ENCODE measurements at places on chromosomes 3 and 15.

DNA sequence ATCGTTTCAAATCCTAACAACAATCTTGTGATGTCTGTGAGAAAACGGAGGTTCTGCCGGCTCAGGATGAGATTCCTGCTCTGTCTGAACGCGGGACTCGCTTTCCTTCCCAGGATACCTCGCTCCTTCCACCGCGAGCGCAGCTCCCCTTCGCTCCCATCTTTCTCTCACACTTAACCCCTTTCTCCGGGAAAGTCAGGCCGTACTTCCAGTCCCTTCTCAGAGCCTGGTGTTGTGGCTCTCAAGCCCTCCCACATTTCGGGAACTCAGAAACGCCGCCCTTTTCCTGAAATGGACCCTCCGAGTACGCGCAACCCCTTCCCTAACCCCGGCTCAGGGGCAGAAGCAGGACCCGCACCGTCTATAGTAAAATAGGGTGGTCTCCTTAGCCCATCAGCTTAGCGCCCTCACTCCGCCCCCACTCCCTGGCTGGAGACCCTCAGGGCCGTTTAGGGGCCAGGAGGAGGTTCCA is 378 bp upstream of the FEM1B start:
- DNase-seq = peak; percentile 47

- DNase-seq = peak; percentile 14
These were observed 1.2 kb upstream of the ITIH4 start for GRCh38 chr3:52831500-52832301.

DNA sequence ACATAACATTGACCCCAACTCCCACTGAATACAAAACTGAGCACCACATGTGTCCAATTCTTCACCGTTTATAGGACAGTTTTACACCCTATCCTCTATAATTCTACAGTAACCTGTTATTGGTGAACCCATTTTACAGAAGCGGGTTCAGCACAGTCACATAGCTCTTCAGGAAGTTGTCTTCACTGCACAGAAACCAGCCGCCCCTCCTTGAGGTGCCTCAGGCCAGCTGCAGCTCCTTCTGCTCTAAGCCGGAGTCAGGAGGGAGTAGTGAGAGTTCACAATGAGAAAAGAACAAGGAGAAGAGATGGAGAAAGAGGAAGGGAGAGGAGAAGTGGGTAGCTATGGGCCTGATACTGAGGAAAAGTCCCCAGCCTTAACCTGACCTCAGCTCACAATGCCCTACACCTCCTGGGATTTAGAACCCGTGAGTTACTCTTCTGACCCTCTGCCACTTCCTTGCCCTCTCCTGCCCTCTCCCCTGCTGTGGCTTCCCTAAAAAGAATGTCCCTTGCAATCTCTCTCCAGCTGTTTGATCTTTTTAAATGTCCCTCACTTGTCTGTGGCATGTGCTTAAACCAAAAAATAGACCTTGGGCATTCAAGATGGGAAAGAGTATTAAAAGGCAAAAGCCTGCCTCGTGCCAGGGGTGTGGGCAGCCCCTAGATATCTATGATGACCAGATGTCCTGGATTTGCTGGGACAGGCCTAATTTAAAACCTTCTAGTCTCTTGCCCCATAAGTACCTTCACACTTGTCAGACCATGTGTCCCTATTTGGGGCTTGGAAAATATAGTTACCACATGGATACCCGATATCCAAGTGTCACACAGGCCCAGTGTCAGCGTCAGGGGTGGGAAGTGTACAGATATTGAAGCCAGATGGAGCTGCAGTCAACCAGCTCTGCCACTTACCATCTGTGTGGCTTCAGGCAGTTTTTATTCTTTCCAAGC is 71.3 kb upstream of the HES1 start:
- DNase-seq = no peak

DNA sequence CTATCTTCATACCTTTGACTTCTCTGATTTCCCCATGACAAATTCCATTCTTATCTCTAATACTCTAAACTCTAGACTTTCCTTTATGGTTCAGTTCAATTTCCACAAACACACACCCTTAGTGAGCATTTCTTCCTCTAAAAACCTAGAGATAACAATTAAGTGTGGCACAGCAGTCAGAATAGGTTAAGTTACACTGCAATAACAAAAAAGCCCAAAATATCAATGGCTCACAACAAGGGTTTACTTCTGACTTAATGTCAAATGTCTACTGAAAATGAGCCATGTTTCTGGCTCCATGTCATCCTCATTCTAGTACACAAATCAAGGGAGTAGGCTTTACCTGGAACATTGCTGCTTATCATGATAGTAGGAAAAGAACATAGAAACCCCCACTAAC is 123.8 kb downstream of the TAFA4 start:
- DNase-seq = no peak

- no peak for DNase-seq
These were observed 252.7 kb downstream of the EPHA3 start for GRCh38 chr3:89360156-89360555.

DNA sequence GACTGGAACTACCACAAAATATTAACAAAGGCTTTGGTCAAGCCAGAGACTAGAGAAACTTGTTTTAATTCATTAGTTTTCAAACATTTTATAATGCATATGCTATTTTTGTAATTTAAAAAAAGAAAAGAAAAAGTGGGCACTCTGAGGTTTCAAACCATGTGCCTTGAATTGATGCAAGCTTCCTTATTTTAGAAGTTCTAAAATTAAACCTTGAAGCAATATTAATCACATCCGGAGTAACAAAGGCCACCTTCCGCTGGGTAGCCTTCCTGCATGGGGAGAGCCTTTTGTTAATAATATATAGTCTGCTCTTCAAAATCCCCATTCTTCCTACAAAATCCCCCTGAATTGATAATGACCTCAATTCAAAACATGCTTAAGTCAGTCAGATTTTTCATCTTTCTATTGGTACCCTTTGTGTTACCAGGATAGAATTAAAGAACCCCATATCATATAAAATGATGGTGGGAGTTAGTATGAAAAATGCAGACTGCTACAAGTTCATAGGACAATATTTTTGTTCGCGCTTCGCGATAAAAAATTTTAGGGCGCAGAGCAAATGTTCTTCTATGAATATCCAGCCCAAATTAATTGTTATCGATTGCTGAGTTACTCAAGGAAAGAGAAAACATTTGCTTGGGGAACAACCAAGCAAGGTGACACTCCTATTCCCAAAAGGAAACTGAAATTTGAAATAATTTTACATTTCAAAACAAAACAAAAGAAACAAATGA is 30.6 kb downstream of the LDHAL6B start:
- no peak for DNase-seq

- no peak for DNase-seq
These were observed 187.1 kb upstream of the THBS1 start for GRCh38 chr15:39393575-39394335.

GRCh38 chr3:173548261-173548660 is 150.7 kb downstream of the NLGN1 start:
- no peak for DNase-seq

- no peak for DNase-seq
These were observed 51.4 kb upstream of the GK5 start for GRCh38 chr3:142276781-142277180.

DNA sequence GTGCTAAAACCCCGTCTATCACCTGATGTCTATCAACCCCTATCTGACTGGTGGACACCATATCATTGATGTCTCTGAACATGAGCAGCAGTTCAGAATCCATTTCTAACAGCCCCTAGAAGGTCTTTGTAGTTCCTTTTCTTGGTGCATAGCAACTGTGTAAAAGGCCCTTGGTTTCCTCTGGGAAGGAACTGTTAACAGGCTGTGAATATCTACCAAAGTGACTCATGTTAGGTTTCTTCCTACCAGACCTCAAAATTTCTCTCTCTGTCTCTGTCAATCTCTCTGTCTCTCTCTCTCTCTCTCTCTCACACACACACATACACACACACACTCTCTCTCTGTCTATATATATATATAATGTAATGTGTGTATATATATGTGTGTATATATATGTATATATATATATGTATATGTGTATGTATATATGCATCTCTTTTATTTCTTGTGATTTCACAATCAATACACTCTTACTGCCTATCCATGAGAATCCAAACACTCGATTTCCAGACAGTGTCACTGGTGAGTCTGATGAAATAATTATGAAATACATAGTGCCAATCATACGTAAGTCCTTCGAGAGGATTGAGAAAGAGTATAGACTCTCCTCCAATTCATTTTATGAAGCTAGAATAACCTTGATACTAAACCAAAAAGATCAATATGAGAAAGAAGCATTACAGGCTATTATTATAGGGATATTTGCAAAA is 335.9 kb upstream of the SLCO3A1 start:
- no peak for DNase-seq

GRCh38 chr3:157109267-157110141 is 50.4 kb downstream of the CCNL1 start:
- no peak for DNase-seq

DNA sequence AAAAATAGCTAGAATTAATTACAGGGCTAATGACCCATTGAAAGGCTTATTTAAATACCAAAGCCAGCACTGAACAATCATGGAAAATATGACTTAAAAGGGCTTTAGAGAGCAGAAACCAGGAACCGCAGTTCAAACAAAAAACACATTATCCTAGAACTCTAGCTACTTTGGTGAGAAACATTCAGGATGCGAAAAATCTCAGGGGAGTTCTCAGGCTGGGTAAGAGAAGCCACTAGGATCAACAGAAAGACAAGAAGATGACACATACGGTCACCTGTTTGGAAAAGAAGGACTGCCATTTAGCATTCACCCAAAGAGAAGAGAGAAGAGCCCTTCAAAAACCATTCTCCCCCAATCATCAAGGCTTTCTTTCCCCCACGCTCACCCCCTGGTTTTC is 75.6 kb upstream of the ICE2 start:
- peak; percentile 88 for DNase-seq

Data from DMS79 treated with DMSO at 0.1 percent for 48 hours (cell line).